Stomach (tissue), 19 donors: ENCODE measurements at places on chromosomes 2 and 18. TPM values are rescaled to one million over a fixed set of nuclear protein-coding genes. Genes with fewer than 3 reads are reported as not detected.
A peak's percentile ranks its signal among the peaks of the same experiment; 100 is the strongest.

The TANC1 gene
- 35.1 TPM for total RNA-seq

- DNase-seq = peak; percentile 72
- no peaks in the 10 kb centered on the region for H3K36me3 ChIP-seq
- peak overlapping the region; percentile 22 for H3K4me3 ChIP-seq
- H3K27ac ChIP-seq = no peak overlapping the region
Measured at GRCh38 chr18:80171054-80171872, 62.2 kb downstream of the ADNP2 start.

The DUSP19 gene
- total RNA-seq = not detected

The SMAD4 gene
- total RNA-seq = 94.2 TPM

The GREB1 gene
- total RNA-seq = 13.9 TPM

DNA sequence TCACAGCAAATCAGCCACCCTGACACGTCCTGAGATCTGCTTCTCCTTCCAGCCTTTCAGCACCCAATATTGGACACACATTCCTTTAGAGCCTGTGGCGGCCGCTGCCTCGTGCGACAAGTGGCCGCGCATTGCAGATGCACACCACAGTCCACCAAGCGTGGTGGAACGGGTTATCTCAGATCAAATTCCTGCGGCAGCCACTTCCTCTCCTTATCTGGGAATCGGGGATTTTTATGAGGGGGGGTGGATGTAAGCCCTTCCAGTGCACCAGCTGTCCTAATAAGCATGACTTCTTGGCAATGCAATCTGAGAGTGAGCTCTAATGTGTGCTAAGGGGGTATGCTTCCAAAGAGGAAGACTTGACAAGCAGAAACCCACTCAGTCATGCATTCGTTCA lies 18.3 kb upstream of the BMP10 start:
- H3K4me1 ChIP-seq = no peaks in the 10 kb centered on the region
- no peak overlapping the region for H3K27ac ChIP-seq
- H3K27me3 ChIP-seq = no peaks in the 10 kb centered on the region
- H3K4me3 ChIP-seq = no peak overlapping the region
- DNase-seq = no peak

The ANKAR gene
- total RNA-seq = 12.9 TPM

- H3K27ac ChIP-seq = peak overlapping the region; percentile 77
- H3K27me3 ChIP-seq = no peaks in the 10 kb centered on the region
- H3K36me3 ChIP-seq = peaks cover 15% of the 10 kb centered on the region
- no peak overlapping the region for H3K4me3 ChIP-seq
- no peak for DNase-seq
- peaks cover 34% of the 10 kb centered on the region for H3K4me1 ChIP-seq
Measured at GRCh38 chr18:22183698-22184170, 14.3 kb downstream of the GATA6 start.

The CYP1B1 gene
- total RNA-seq = 106 TPM

The ABHD3 gene
- total RNA-seq = 33.4 TPM

- peaks cover 16% of the 10 kb centered on the region for H3K4me1 ChIP-seq
- DNase-seq = no peak
- H3K36me3 ChIP-seq = no peaks in the 10 kb centered on the region
- H3K4me3 ChIP-seq = no peak overlapping the region
Measured at GRCh38 chr18:23399067-23399466, 54.0 kb upstream of the RIOK3 start.

The HOXD10 gene
- total RNA-seq = not detected
